ENCODE measurements at places on chromosomes 16 and 17. TPM values are rescaled to one million over a fixed set of nuclear protein-coding genes. Genes with fewer than 3 reads are reported as not detected.

ABCC12 gene
- not detected for total RNA-seq

NEUROD2 gene
- total RNA-seq: not detected

C16orf92 gene
- not detected for total RNA-seq

SEPTIN1 gene
- not detected for total RNA-seq

GAST gene
- total RNA-seq: not detected

VAT1L gene
- not detected for total RNA-seq

SLFN11 gene
- total RNA-seq: 0.11 TPM

MYH1 gene
- not detected for total RNA-seq

TPSG1 gene
- not detected for total RNA-seq

All from SK-MEL-5 (cell line).